ENCODE measurements at places on chromosomes 7 and 10. TPM values are rescaled to one million over a fixed set of nuclear protein-coding genes. Genes with fewer than 3 reads are reported as not detected.
A peak's percentile ranks its signal among the peaks of the same experiment; 100 is the strongest.

DNA sequence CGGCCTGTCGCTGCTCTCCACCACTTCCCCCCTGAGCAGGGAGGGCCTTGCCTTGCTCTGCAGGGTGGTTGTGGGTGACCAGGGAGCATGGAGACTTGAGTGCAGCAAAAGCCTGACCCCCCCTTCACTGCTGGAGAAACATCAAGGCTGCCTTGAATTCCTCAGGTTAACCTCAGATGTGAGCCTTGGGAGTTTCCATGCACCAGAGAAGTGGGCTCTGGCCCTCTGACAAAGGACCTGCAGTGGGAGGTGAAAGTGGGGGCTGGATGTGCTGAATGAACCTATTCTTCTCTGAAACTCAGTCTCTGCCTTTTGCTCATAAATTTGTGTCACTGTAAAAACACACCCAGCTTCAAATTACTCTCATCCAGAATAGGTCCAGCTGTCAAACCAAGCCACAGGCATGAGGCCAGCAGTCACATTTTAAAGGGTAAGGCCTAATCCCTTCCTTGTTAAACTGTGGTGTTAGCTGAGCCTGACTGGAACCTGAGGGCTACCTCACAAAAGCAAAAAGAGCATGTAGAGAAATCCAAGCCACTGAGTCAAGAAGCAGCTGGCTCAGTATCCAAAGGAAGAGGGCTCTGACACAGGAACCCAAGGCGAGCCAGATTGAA is 356.8 kb downstream of the CCSER2 start:
- no peak for DNase-seq

DNA sequence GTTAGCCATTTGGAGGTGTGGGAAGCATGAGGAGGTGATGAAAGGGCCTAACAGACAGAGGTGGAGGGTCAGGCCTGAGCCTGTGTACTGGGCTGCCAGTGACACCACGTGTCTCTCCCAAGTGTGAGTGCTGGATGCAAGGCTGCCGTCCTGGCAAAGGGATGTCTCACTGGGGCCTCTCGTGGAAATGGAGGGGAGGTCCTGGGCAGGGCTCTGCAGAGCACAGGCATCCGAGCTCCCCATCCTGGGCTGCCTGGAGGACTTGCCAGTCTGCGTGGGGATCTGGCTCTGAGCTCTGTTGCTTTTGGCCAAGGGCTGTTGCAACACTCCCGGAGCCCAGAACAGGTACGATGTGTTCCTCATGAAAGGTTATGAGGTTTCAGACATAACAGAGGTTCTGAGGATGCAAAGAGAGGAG is 77.3 kb downstream of the GRK5 start:
- no peak for DNase-seq

GRCh38 chr10:48608279-48608681 is 3.4 kb upstream of the ARHGAP22 start:
- peak; percentile 91 for DNase-seq

TUBAL3 gene
- total RNA-seq, result not detected

DNA sequence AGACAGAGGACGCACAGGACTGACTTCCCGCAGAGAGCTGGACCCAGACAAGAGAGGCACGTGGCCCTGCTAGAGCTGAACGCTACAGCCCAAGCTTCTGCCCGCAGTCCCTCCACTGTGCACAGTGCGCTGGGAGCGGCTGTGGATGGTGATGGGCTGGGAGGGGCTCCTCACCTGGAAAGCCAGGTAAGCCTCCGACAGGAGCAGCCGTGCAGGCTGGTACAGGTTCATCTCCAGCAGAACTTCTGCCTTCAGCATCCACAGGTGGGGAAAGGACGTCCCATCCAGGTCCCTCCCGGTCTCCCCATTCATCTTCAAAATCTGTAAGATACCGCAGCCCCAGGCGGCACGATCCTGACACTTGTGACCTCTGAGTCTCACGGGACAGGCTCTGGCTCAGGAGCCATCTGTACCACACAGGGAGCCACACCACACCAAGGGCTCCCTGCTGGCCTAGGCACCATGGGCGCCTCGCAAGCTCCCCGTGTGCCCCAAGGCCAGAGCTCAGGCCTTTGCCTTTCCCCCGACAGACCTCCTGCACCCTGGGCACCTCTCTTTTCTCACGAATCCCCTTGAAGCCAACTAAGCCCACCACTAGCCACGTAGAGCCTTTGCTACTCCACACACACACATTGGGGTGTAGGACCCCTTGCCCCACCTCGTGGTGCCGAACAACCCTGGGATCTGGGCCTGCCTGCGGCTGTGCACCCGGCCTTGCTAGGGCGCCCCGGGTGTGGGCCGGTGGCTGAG is 76.3 kb downstream of the CFAP46 start:
- peak; percentile 38 for DNase-seq

UPF2 gene
- total RNA-seq, result 21.4 TPM

DNA sequence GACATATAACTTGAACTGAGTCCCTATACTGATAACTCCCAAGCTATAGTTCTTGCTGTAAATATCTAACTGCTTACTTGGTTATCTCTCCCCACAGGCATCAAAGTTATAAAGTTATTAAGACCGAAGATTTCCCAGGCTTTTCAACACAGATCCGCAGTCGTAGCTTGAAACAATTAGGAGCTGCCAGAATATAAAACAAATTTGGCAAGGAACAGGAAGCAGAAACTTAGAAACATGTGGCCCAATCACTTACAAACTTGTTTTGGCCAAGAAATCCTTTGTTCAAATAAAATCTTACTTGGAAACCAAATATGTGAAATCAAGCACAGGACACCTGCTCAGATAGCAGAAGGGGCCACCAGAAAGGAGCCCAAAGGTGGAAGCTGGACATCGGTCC is 9.0 kb downstream of the SLC16A12 start:
- DNase-seq, result no peak

GRCh38 chr10:76150139-76150875 is 718.9 kb downstream of the LRMDA start:
- DNase-seq, result peak; percentile 68

- DNase-seq, result no peak
Measured at GRCh38 chr7:107528461-107528860, 35.3 kb downstream of the COG5 start.

- DNase-seq, result peak; percentile 71
Measured at GRCh38 chr10:70232155-70232858, 922 bp downstream of the PPA1 start.

OR2A42 gene
- not detected for total RNA-seq

ZNF727 gene
- total RNA-seq, result not detected

OR2A14 gene
- not detected for total RNA-seq

MKX gene
- total RNA-seq, result 0.20 TPM

Measured in endodermal cell (in vitro differentiated cells).